Keratinocyte (primary cell): ENCODE measurements at places on chromosomes 16 and 17. TPM values are rescaled to one million over a fixed set of nuclear protein-coding genes. Genes with fewer than 3 reads are reported as not detected.

DNA sequence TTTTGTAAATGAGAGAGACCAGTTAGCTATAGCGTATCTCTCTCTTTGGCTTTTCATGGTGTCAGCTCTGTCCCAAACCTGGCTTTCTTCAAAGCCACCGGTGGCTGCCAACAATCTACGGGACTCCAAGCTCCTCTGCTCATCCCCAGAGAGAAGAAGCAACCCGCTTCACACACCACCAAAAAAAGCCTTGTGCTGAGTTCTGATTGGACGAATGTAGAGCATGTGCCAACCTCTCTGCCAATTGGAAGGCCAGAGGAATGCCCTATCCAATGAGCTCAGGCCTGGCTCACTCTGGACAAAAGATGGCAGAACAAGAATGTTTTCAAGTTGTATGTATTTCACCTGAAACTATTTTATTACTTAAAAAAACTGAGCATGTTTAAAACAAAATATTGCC lies 202.4 kb downstream of the C16orf95 start:
- no peaks in the 10 kb centered on the region for H3K36me3 ChIP-seq
- peaks cover 3% of the 10 kb centered on the region for H3K27me3 ChIP-seq
- DNase-seq = no peak
- H3K4me3 ChIP-seq = no peak overlapping the region

GRCh38 chr16:5837007-5837670 lies 739.5 kb upstream of the EEF2KMT start:
- no peak for DNase-seq
- H3K27me3 ChIP-seq = no peaks in the 10 kb centered on the region
- H3K36me3 ChIP-seq = no peaks in the 10 kb centered on the region

DNA sequence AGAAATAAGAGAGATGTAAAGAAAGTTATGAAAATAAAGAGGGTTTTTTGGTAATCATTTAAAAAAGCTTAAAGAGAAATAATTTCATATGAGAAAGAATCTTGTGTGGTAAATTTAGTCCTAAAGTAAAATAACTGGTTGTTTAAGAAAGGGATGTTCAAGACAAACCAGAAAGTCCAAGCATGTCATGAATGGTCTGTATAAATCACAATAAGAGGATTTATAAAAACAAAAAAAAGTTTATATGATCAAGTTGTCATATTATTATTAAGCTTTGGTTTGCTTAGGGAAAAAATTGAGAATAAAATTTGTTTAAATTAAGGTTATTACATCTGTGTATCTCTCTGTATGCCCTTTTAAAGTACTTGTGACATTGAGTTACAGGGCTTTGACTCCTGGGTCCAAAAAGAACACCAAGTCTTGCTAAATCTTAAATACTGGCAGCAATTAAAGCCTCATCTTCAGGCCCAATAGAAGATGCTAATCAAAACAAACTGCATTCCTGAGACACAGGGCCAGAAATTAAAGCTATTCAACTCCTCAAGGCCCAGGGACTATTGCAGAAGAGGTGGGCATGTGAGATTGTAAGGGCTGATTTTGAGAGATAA lies 15.6 kb upstream of the TRIM25 start:
- H3K36me3 ChIP-seq = peaks cover 1% of the 10 kb centered on the region
- H3K27ac ChIP-seq = no peak overlapping the region
- no peak overlapping the region for H3K4me3 ChIP-seq
- H3K4me1 ChIP-seq = peaks cover 9% of the 10 kb centered on the region
- no peaks in the 10 kb centered on the region for H3K27me3 ChIP-seq

The SPIRE2 gene
- 1.1 to 1.7 TPM (median 1.3 TPM) in 3 replicates for polyA plus RNA-seq

DNA sequence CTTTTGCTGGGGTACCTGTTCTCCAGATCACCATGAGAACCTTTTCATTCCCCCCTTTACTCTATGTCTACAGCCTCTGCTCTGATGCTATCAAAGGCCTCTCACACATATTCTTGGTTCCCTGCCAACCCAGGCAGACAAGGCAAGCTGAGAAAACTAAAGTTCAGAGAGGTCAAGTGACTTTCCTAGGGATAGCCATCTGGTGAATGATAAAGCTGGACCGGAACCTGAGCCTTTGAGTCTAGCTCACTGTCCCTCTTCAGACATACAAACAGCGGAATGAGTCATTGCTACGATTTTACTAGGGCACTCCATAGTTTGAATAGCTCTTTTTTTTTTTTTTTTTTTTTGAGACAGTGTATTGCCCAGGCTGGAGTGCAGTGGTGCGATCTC lies 73.3 kb downstream of the XYLT1 start:
- H3K4me1 ChIP-seq = no peaks in the 10 kb centered on the region
- no peaks in the 10 kb centered on the region for H3K36me3 ChIP-seq
- no peak for DNase-seq

- no peak for DNase-seq
- no peak overlapping the region for H3K4me3 ChIP-seq
- peaks cover 3% of the 10 kb centered on the region for H3K36me3 ChIP-seq
- H3K4me1 ChIP-seq = no peaks in the 10 kb centered on the region
- H3K27me3 ChIP-seq = no peaks in the 10 kb centered on the region
Measured at GRCh38 chr17:49842371-49842770, 5.5 kb downstream of the TAC4 start.

DNA sequence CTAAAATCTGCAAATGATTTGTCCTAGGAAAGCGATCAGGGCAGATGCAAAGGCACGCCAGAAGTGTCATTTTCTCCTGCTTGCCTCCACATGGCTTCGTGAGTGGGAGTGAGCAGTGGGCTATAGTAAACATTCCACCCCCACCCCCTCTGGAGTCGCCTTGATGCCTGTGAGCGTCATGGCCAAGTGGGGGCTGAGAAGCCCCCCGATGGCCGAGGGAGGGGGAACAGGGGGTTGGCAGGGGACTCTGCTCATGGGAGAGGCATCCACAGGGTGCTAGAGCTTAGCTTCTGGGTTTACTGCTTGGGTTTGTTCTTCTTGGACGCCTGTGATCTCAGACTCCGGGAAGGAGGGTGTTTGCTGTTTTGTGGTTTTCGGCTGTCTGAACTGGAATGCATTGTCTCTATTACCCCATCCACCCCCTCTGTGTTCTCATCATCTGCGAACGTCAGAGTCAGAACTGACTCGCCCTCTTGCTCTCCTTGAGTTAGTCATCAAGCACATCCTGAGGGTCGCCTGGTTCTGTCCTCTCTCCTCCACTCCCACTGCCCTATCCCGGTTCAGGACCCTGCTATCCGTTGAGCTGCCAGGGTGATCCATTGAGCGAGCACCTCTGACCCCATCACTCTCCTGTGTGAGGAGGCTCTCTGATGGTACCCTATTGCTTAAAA lies 15.4 kb downstream of the TNS4 start:
- H3K36me3 ChIP-seq = peaks cover 86% of the 10 kb centered on the region
- peaks cover 81% of the 10 kb centered on the region for H3K4me1 ChIP-seq
- no peaks in the 10 kb centered on the region for H3K27me3 ChIP-seq
- peak overlapping the region; percentile 96 for H3K27ac ChIP-seq
- peak; percentile 61 for DNase-seq

The SLC47A1 gene
- polyA plus RNA-seq = 0.05 to 0.23 TPM (median 0.07 TPM) in 3 replicates

The PRR35 gene
- not detected in 3 replicates for polyA plus RNA-seq

The PRR29 gene
- 0.01 TPM in 1 of 3 replicates, not detected in the others for polyA plus RNA-seq

- no peak for DNase-seq
- peaks cover 23% of the 10 kb centered on the region for H3K27me3 ChIP-seq
- H3K27ac ChIP-seq = no peak overlapping the region
- H3K36me3 ChIP-seq = no peaks in the 10 kb centered on the region
Measured at GRCh38 chr16:88534638-88535190, 35.5 kb upstream of the ZC3H18 start.

The MAPK8IP3 gene
- 8.3 to 23.3 TPM (median 11.7 TPM) in 3 replicates for polyA plus RNA-seq

- no peaks in the 10 kb centered on the region for H3K27me3 ChIP-seq
- no peak for DNase-seq
- no peak overlapping the region for H3K27ac ChIP-seq
- H3K4me1 ChIP-seq = no peaks in the 10 kb centered on the region
- H3K36me3 ChIP-seq = no peaks in the 10 kb centered on the region
Measured at GRCh38 chr16:8740775-8741355, 56.6 kb downstream of the TMEM186 start.

The ADGRG3 gene
- not detected in 3 replicates for polyA plus RNA-seq

The ARL2BP gene
- 55.2 to 107 TPM (median 98.0 TPM) in 3 replicates for polyA plus RNA-seq

The METTL23 gene
- polyA plus RNA-seq = 32.3 to 48.3 TPM (median 37.6 TPM) in 3 replicates

DNA sequence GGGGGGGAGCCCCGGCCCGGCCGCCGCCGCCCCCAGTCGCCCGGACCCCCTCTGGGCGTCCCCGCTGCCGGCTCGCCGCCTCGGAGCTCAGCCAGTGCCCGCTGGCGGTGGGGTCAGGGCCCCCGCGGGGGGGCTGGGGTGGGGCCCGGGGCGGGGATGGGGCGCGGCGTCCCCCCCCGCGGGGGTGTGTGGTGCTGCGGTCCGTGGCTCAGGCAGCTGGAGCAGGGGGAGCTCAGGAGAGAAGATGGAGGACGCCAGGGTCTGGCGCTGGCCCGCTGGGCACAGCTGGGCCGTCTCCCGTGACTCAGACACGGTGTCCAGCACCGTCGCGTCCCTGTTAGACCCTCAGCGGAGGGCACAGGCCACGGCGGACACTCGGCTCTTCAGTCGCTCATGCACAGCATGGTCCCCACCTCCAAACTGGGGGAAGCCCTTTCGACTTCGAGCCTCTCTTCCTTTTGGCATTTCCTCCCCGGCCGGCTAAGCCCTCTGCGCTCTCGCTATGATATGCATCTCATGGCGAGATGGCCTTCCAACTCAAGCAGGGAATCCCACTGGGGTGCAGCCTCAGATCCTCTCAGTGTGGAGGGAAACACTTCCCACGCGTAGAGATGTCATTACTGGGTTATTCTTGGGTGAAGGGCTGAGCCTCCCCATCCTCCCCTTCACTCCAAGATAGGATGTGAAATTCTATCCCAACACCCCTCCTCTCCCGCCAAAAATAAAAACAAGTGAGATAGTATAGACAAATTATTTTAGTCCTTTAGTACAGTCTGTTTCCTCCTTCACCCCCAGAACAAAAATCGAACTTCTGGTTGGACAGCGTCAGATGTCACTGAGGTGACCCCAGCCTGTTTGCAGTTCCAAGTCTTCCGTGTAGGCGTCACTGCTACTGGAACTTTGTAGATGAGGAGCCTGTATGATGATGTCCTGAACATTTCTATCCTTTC lies 522 bp upstream of the VEZF1 start:
- peaks cover 27% of the 10 kb centered on the region for H3K4me1 ChIP-seq
- peak overlapping the region; percentile 58 for H3K27ac ChIP-seq
- no peak for DNase-seq
- no peaks in the 10 kb centered on the region for H3K36me3 ChIP-seq
- no peaks in the 10 kb centered on the region for H3K27me3 ChIP-seq
- peak overlapping the region; percentile 57 for H3K4me3 ChIP-seq

- no peak overlapping the region for H3K27ac ChIP-seq
- H3K4me3 ChIP-seq = no peak overlapping the region
- no peak for DNase-seq
- H3K36me3 ChIP-seq = no peaks in the 10 kb centered on the region
Measured at GRCh38 chr17:80682372-80682771, 137.7 kb downstream of the RPTOR start.

GRCh38 chr17:79942591-79943346 lies 92.9 kb downstream of the TBC1D16 start:
- no peaks in the 10 kb centered on the region for H3K27me3 ChIP-seq
- H3K36me3 ChIP-seq = no peaks in the 10 kb centered on the region
- no peaks in the 10 kb centered on the region for H3K4me1 ChIP-seq
- H3K4me3 ChIP-seq = no peak overlapping the region
- DNase-seq = no peak

- DNase-seq = no peak
- no peaks in the 10 kb centered on the region for H3K27me3 ChIP-seq
- H3K4me3 ChIP-seq = no peak overlapping the region
- no peak overlapping the region for H3K27ac ChIP-seq
- H3K36me3 ChIP-seq = no peaks in the 10 kb centered on the region
Measured at GRCh38 chr16:5222761-5223160, 125.2 kb upstream of the EEF2KMT start.

DNA sequence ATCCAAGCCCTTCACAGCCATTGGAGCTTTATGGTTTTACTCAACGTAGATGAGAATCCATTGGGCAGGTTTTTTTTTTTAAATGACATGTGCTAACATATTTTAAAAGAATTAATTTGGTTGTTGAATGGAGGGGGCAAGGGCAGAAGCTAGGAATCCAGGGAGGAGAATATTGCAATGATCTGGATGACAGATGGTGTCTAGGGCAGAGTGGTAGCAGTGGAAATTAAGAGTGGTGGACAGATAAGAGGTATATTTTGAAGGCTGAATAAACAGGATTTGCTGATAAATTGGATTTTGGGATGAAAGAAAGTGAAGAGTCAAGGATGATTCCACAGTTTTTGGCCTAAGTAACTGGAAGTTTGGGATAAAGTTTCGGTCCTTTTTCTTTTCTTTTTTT lies 54.8 kb upstream of the DHX40 start:
- H3K36me3 ChIP-seq = no peaks in the 10 kb centered on the region
- DNase-seq = no peak
- H3K4me3 ChIP-seq = no peak overlapping the region
- no peaks in the 10 kb centered on the region for H3K27me3 ChIP-seq
- no peak overlapping the region for H3K27ac ChIP-seq
- no peaks in the 10 kb centered on the region for H3K4me1 ChIP-seq

DNA sequence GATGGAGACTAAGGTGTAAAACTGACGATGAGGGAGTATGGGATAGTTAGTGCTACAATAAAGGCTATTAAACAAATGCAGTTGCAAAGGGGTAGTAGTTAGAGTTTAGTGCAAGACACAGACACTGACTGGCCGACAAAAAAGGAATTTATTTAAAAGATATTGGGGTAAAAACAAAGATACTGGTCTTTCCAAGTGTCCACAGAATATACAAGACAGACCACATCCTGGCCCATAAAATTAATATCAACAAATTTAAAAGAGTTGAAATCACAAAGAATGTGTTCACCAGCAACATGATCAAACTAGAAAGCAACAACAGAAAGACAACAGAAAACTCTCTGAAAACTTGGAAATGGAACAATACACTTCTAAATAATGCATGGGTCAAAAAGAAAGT lies 54.7 kb downstream of the CFDP1 start:
- peaks cover 60% of the 10 kb centered on the region for H3K4me1 ChIP-seq
- no peaks in the 10 kb centered on the region for H3K27me3 ChIP-seq
- no peak overlapping the region for H3K4me3 ChIP-seq
- peak overlapping the region; percentile 94 for H3K27ac ChIP-seq

The MMP28 gene
- polyA plus RNA-seq = 13.7 to 43.5 TPM (median 21.3 TPM) in 3 replicates

The DNAI2 gene
- not detected in 3 replicates for polyA plus RNA-seq

GRCh38 chr17:6303664-6304063 lies 131.3 kb downstream of the AIPL1 start:
- no peaks in the 10 kb centered on the region for H3K36me3 ChIP-seq
- H3K27me3 ChIP-seq = no peaks in the 10 kb centered on the region
- no peak overlapping the region for H3K4me3 ChIP-seq
- no peaks in the 10 kb centered on the region for H3K4me1 ChIP-seq
- DNase-seq = no peak
- H3K27ac ChIP-seq = no peak overlapping the region
